Umbilical cord (tissue), 2 donors: ENCODE measurements at places on chromosomes 12 and 14. TPM values are rescaled to one million over a fixed set of nuclear protein-coding genes. Genes with fewer than 3 reads are reported as not detected.

DNA sequence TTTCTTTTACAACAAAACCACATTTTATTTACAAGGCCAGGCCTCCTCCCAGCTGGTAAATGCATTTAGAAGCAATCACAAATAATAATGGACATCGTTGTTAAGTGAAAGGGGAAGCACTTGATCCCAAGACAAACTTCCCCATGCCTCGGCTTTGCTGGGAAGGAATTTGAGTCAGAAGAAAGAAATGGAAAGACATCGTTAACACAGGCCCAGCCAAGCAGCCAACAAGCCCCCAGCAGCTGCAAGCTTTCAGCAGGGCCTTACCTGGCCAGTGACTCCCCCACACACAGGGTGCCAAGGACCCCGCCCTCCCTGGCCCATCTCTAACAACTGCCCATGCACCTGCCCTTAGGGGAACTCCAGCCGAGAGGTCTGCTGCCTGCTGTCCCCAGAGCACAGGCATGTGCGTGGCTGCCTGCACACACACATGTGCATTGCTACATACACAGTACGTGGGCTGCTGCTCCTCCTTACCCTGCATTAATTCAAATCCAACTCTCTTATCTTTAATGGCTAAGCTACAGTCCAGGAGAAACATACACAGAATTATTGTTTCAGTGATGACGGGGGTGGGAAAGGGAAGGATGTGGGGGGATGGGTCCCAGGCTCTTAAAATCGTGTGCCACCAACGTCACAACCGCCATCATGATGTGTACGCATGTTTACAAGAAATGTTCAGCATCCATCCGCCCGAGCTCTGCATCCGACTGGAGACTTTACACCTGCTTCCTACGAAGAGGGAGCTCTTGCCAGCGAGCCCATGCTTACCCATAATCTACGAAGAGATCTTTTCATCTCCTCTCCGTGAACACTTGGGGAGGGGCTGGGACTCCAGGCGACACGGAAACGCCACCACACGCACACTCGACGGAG, 9.8 kb downstream of the BCL11B start:
- no peak for DNase-seq

The DHRS2 gene
- total RNA-seq: 5.8 TPM

The CCDC88C gene
- 8.4 TPM for total RNA-seq

DNA sequence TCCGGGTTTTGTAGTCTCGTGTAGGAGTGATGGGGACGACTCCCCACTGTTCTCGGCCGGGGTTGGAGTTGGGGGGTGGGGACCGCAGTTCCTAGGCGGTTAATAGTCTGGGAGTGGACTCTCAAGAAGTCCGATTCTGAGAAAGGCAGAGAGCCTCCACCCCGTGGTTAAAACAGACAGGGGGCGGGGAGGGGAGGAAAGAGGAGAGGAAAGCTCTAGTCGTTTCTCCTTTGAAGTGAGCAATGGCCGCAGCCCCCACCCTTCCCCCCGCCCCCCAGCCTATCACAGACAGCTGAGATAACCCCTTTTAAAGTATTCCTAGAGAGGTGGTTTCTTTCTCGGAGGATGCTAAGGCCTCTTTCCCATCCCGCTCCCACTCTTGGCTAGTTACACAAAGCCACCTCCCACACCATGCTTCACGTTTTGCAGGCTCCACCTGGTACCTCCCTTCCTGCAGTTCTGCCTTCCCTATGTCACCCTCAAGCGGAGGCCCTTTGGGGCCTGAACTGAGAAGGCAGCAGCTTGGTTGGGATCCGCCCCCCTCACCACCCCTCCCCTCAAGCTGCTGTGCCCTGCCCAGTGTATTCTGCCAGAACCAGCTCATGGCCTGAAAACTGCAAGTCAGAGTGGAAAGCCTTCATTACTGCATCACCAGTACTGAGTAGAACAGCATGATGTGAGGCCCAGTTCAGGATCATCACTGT, 853 bp downstream of the USP5 start:
- DNase-seq: peak; percentile 97

DNA sequence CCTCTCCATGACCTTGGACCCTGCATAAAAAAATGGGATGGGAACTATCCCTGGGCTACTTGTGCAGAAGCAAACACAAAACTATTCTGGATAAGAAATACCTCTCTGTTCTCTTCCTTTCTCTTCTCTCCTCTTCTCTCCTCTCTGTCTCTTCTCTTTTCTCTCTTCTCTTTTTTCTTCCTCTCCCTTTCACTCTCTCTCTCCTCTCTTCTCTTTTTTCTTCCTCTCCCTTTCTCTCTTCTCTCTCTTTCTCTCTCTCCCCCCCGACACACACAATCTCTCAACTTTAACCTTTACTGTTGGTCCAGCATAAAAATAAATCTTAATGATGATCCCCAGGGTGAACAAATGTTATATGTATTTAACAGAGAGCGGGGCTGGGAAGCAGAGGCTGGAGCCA, 141.4 kb downstream of the SRGAP1 start:
- DNase-seq: no peak
